Activated naive CD8-positive, alpha-beta T cell treated with anti-CD3 and anti-CD28 coated beads, Interleukin-2, amount 50 U/mL, for 16 hours (primary cell): ENCODE measurements at places on chromosomes 6 and 20.
A peak's percentile ranks its signal among the peaks of the same experiment; 100 is the strongest.

- DNase-seq = no peak
Observed at GRCh38 chr6:699319-699718, 6.4 kb upstream of the EXOC2 start.

- no peak for DNase-seq
Observed at GRCh38 chr6:6599468-6599873, 11.0 kb downstream of the LY86 start.

DNA sequence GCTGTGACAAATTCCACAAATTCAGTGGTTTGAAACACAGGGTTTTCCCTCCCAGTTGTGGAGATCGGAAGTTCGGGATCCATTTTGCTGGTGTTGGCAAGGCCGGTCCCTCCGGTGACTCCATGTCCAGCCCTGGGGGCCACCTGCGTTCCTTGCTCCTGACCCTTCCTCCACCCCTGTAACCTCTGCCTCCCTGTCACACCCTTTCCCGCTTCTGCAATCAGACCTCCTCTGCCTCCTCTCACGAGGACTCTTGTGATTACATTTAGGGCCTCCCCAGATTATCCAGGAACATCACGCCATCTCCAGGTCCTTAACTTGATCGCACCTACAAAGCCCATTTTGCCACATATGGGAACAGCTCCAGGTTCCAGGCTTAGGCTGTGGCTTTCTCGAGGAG, 12.5 kb downstream of the RPS6KA2 start:
- no peak for DNase-seq

DNA sequence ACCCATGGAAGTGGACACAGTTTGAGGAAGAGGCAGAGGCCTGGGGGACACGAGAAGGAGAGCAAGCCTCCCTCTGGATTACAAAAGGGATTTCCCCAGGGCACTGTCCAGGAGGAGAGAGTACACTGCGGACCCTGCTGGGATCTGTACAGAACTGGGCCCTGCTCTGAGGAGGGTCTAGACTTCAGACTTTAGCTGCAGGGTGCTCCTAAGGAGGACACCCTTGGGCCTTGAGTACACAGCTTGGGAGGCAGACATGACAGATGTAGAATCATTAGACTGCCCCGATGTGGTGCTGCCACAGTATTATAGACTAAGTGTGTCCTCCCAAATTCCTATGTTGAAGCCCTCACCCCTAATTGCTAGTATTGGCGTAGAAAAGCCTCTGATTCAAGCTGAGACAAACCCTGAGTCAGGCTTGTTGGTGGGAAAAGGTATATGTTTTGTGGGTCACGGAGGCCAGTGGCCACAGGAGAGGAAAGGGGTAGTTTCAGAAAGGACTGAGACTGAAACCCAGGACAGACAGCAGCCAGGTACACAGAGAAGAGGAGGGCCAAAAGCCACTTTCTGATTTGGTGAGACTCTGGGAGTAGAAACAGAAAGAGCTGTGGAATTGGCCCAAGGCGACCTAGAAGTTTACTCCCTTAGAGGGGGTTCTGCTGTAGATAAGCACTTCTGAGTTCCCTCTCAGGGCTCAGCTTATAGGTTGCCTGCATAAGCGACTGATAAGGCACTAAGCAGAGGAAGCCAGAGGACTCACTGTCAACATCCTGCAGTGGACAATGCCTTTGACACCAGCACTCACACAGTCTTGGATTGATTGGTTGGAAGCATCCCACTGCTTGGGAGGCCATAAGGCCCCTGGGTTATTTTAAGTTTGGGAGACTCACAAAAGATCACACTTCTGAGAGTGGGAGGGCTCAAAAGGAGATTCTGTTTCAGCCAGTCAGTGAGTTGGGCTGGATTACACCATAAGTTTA, 16.5 kb upstream of the SH3BGRL2 start:
- DNase-seq = no peak

GRCh38 chr20:15045246-15045645, 707.8 kb upstream of the FLRT3 start:
- no peak for DNase-seq

- DNase-seq = no peak
Observed at GRCh38 chr20:47126709-47127108, 229.8 kb downstream of the ZMYND8 start.

DNA sequence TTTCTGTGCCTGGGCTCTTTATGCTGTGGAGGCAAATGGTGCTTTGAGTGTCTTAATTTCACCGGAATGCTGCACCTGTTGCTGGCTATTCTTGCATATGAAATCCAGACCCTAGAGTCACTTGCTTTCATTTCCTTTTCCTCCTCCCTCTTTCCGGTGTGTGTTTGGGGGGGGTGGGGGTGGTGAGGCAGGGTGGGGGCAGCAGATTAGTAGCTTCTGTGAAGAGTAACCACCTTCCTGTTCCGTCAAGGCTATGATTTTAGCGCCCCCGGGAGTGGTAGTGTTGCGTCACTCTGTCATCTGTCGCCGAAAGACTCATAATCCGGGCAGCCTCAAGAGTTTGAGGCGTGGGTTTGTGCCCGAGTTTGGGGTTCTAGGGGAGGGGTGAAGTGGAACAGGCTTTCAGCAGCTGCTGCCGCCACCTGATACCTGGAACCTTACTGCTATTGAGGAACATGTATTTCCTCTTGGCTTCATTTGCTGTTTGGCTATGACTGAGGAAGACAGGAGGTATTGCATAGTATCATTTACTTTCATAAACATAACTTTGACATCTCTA, 49.1 kb downstream of the UTRN start:
- DNase-seq = peak; percentile 21

DNA sequence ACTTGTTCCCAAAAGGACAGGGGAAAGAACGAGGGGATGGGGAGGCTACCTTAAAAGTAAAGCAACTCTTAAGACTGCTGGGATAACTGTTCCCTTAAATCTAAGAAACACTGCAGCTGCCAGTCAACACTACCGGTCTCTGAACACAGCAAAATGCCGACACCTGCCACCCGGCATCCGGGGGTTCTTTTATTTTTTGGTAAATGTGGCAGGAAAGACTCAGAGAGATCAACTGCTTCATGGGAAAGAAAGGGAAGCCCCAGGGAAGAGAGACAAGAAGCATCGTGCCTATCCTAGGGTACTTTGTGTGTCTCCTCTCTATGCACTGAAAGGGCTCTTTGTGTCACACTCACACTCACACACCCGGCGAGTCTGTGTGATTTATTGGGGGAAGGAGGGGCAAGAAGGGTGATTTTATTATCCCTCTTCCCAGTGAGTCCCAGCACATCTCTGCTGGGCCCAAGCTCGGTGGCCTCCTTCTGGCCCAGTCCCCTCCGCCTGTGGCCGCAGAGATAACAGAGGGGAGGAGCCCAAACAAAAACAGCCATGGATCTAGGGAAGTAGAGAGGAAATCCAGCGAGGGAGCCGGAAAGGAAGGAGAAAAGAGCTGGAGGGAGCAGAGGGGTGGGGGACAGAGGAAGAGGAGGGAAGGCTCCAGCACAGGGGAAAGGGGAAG, 1.4 kb downstream of the FYN start:
- no peak for DNase-seq

DNA sequence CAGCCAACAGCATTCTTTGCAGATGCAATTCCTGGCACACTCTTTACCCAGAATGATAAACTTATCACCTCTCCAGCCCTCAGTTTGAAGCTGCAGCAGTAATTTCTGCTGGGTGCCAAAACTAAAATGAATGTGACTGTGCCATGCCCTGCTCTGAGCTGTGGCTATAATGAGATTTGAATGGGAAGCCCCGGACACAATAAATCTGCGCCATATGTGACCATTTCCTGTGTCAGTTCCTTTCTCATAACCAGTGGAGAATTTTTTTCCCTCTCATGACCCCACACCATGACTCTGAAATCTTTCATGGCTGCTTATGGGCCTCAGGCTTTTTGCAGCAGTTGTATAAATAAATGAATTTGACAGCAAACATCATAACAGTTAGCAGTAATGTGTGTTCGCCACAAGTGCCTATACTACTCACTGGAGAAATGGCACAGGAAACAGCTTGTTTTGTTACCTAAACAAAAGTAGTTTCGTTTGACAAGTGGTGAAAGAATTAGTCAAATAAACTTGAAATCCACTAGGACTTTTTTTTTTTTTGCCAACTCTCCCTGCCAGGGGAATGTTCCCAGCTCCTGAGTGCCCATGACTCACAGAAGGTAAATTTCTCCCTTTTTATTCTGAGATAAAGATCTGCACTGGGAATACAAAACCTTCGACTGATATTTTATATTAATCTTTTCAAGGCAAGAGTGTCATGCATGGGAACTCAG, 408.4 kb downstream of the PKHD1 start:
- DNase-seq = no peak

DNA sequence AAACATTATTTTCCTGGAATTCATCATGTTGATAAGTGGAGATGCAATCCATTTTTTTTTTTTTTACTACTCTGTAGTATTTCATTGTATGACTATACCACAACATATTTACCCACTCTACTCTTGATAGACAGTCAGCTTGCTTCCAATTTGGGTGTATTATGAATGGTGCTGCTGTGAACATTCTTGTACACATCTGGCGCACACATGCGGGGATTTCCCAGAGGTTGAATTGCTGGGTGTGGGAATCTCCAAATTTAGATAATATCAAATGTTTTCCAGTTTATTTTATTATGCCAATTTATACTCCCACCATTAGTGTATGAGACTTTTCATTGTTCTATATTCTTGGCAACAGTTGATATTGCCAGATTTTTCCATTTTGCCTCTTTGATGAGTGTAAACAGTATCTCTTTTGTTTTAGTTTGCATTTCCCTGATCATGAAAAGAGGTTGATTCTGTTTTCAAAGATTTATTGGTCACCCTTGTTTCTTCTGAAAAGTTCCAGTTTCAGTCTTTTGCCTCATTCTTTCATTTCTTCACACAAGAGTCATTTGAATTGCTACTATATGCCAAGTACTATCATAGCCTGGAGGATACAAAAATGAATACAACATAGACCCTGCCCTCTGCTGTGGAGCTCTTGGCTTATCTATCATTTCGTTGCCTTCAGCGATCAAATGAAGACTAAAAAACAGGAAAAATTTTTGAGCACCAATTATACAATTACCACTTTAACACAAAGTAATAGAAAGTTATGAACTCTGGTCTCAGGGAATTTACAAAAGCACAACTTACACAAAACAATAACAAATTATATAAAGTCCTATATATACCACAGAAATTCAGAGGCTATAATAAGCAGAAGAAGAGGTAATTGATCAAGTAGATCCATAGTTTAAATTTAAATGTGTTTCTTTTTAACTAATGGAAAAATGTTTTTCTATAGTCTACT, 17.1 kb upstream of the NCOA7 start:
- no peak for DNase-seq

DNA sequence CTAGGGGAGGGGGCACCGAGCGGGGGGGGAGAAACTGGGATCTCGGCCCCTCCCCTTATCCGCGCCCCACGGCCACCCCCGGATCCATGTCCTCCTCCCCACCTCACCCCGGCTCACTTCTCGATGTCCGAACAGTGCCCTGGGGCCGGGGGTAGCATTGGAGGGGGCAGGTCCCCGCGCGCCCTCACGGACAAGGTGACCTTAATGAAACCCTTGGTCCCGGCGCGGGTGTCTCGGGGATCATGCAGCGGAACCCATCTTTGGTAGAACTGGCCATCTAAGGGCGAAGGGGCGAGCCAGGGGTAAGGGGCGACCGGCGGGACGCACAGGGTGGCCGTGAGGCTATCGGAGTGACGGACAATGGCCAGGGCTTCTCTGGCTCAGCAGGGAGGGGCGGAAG, 13.6 kb upstream of the SPAG4 start:
- no peak for DNase-seq

- no peak for DNase-seq
Observed at GRCh38 chr6:16380220-16380809, 141.9 kb downstream of the GMPR start.

DNA sequence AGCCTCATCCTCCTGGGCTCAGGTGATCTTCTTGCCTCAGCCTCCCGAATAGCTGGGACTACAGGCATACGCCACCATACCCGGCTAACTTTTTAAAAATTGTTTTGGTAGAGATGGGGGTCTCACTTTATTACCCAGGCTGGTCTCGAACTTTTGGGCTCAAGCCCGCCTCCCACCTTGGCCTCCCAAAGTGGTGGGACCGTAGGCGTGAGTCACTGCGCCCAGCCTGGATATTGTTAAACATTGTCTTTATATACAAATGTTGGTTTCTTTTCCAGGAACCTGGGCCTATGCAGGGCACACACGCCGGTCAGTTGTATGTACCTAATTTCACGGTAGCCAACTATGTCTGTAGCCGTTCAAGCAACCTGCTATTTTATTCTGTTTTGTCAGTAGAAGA, 60.1 kb downstream of the SYNJ2 start:
- no peak for DNase-seq

- no peak for DNase-seq
Observed at GRCh38 chr6:137978252-137978896, 111.3 kb downstream of the TNFAIP3 start.

DNA sequence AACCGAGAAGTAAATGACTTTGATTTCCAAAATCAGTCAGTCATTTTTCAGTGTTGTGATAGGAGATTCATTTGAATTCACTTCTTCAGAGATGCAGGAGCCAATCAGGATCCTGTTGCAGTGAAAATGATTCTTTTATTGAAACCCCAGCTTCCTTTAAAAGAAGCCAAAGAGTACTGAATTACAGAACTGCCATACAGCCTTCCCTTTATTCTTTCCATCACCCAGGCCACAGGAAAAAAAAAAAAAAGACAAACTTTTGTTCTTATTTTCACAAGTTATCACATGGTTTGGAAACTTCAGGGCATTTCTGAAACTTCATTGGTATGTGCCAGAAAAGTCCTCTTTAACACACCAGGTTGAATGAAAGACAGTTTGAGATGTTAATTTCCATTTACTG, 1.8 kb upstream of the CARMIL1 start:
- DNase-seq = no peak

- no peak for DNase-seq
Observed at GRCh38 chr6:170347091-170347490, 40.5 kb downstream of the FAM120B start.

DNA sequence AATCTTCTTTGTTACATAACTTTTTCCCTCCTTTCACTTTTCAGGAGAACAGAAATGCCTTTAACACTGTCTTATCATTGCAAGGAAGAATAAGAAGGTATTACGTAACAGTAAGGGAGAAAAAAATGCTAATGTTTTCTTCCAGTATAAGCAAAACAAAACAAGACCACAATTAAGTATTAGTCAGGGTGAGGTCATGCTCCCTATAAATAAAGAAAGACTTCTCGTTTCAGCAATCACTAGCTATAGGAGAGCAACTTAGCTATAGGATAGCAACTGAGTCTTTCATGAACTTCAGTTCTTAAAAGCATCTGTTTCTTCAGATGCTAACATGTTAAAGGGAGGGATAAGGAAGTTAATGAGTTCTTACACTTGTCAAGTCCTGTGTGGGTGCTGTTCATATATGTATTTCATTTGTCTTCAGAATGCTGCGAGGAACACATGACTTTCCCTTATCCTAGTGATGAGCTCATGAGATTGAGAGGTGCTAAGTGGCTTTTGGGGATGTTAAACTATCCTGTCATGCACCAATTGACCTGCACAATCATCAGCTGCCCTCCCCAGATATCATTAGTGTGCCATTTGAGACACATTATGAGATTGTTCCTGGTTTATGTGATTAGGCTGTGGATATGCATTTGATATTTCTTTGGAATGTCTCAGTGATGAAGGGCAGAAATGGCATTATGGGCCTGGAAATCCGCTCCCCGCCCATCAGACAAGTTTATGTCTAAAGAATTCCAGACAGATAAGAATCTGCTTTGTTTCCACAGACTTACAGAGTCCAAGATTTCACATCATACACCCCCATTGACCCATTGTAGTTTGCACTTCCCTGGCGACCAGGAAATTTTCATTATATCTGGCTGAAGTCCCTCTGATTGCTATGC, 37.5 kb downstream of the LAMA4 start:
- DNase-seq = no peak
